ENCODE measurements at places on chromosomes 5 and 9.

- no peak for DNase-seq
Measured at GRCh38 chr5:94196953-94197352, 421.5 kb downstream of the KIAA0825 start.

GRCh38 chr5:158755986-158756385 is 343.7 kb downstream of the EBF1 start:
- no peak for DNase-seq

GRCh38 chr5:116524051-116524904 is 50.3 kb downstream of the SEMA6A start:
- DNase-seq = no peak

DNA sequence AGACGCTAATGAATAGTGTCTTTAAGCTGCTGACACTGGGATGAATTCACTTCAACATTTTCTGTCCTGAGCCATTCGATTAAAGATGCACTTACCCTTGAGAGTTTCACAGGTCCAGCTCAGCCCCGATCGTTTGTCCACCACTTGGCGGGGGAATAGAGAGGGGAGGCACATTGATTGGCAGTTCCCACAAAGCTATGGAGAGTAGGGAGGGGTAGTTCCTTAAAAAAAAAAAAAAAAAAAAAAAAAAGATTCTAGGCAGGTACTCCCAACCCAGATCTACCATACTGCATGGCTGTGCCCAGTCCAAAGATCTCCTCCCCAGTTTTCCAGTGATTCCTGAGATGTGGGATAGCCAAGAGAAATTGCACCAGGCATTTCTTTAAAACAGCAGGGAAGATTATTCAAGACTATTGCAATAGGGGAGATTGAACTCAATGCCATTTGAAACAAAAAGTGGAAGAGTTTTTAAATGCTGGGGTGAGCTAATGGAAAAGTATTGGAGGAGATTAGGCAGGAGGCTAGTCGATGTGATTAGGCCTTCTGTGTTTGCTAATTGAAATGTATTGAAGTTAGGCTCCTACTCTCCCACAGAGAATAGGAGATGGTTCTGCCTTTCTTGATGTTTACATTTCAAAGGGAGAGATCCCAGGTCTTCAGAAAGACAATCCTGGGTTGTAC is 2217.4 kb upstream of the WWC1 start:
- no peak for DNase-seq

DNA sequence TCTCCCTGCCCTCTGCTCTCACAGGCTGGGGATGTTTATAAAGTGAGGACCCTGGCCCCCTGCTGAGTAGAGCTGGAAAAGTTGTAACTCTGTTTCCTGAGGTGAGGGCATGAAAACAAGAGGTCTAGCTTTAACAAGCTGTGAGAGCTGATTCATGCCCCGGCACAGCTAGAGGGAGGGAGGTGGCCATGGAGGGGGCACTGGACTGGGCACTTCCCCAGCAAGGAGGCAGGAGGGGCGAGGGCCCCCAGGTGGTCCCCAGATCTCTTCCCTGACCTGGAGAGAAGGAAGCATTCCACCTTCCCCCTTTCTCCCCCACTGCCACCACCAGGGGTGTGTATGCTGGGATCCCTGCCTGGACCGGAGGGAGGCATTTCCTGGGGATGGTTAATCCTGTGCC is at the start of gene MSMP:
MSMP (minus strand) TSS at position 13 of the 400 bp plus-strand sequence. CDS start 147 bp downstream, outside the sequence.
- DNase-seq = no peak

- no peak for DNase-seq
Measured at GRCh38 chr5:142779163-142779840, 9.1 kb downstream of the ARHGAP26 start.

GRCh38 chr5:113061846-113062780 is 85.5 kb downstream of the DCP2 start:
- peak; percentile 75 for DNase-seq

DNA sequence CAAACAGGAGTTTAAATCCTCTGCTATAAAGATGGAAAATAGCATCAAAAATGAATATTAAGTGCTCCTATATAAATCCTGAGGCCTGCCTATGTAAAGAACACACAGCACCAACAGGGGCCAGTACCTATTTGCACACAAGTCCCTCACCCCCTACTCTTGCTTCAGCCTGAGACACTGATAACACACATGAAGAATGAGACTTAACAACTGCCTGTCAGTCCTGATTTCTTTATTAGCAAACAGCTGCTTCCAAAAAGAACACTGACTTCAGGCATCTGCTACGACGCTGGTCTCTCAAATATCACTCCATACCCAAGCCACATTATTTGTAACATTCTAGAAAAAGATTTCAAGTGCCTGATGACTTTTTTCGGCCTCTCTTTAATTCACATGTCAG is 55.5 kb downstream of the MYO10 start:
- no peak for DNase-seq

GRCh38 chr5:115831163-115831768 is 10.1 kb downstream of the ATG12 start:
- no peak for DNase-seq

DNA sequence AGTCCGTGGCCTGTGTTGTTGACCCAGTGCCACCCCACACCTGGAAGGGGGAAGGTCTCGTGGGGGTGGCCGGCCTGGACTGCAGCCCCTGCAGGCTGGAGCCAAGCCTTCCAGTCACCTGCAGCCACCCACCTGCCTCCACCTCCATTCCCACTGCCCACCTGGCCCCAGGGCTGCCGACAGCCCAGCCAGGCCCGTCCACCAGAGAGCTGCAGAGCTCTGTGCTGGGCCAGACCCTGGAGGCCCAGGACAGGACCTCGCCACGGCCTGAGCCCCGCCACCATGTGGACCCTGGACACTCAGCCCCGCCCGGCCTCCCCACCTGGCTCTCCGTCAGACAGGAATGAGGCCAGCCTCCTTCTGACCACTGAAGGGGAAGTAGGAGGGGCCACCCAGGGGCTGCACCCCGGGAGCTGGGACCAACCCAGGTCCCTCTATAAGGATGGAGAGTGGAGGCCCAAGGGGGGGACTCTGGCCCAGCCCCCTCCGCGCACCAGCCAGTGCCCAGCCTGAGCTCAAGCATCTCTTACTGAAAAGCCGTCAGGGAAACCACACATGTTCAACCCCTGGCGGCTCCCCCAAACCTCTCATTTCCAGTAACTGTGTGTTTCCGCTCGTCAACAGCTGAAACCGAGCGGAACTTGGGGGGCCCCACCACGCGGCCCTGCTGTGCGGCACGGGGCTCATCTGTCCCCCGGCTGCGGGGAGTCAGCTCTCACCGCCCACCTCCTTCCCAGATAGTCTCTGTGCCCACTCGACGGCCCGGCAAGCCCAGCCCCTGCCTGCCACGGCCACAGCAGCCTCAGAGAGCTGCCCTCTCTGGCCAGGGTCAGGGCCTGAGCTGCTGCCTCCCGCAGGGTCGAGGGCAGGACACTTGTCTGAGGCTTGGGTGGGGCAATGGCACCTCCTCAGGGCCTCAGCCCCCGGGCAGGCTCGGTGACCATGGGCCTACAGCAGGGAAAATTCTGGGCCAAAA is 12.8 kb downstream of the NOTCH1 start:
- no peak for DNase-seq

DNA sequence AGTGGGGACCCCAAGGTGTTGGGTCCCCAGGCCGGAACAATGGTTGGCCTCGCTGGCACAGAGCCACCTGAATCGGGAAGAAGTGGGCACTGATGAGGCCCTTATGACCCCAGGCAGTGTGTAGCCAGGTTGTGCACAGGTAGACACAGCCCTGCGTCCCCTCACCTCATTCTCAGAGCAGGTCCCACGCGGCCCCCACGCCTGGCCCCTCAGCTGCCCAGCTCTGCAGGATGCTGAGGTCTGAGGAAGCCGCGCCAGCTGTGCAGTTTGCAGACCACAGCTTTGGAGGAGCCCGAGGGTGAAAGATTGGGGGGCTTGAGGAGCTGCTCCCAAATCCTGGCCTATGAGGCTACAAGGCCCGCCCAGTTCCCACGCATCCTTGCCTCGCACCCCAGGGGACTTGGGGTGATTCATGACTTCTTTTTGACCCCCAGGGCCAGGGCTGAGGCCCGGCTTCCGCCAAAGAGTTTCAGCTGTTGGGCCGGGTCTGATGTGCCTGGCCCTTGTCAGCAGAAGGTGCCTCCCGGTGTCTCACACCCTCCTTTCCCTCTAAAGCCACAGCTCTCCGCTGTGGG is 87.8 kb upstream of the PHYKPL start:
- DNase-seq = no peak

- DNase-seq = peak; percentile 11
Measured at GRCh38 chr9:76302947-76303550, 91.2 kb downstream of the RFK start.
